ENCODE measurements at places on chromosomes 4 and X.

DNA sequence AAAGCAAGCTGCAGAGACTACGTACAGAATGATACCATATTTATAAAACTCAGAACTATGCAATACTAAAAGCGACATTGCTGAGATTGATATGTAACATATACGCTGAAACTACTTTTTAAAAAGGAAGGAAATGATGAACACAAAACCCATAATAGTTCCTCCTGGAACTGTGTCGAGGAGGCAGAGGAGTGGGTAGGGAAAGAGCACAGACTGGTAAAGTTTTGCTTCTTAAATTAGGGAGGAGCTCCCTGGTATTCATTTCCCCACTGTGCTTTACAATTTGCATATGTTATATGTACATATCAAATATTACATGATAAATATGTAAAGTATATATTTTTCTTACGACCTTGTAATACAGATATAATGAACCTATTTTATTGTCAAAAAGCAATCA lies 13.9 kb downstream of the UFSP2 start:
- DNase-seq = no peak

GRCh38 chr4:185587030-185587426 lies 51.7 kb upstream of the PDLIM3 start:
- no peak for DNase-seq

- peak; percentile 34 for DNase-seq
Measured at GRCh38 chrX:48573690-48574269, 504 bp upstream of the RBM3 start.

DNA sequence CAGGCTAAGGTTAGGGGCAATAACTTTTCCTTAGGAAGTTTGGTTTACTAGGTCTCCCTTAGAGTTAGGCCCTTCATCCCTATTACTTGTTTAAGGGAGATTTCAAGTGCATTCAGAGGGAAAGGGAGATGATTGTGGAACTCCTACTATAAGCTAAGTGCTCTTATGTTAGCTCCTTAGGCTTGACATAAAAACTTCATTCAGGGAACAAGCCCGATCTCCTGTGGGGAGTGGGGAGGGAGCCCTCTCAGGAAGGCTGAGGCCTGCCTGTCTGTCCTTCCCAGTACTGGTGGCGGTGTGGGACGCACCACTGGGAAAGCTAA lies 8.0 kb downstream of the KLF3 start:
- no peak for DNase-seq

All from right hindlimb (tissue), 1 donor.